Caco-2 (cell line): ENCODE measurements at places on chromosomes 1 and 21.

- DNase-seq: no peak
These were observed 109.0 kb downstream of the ETS2 start for GRCh38 chr21:38914528-38915293.

GRCh38 chr1:207966521-207966920 lies 55.6 kb upstream of the CD34 start:
- DNase-seq: no peak

GRCh38 chr1:201554789-201555592 lies 16.1 kb downstream of the NAV1 start:
- DNase-seq: no peak

GRCh38 chr1:159302095-159302494 lies at the start of gene FCER1A:
TSS of gene FCER1A (plus strand) at chr1:159302336. CDS start at chr1:159302365, 29 bp downstream.
- DNase-seq: no peak

GRCh38 chr21:34061983-34062382 lies 11.4 kb upstream of the MRPS6 start:
- peak; percentile 40 for DNase-seq

DNA sequence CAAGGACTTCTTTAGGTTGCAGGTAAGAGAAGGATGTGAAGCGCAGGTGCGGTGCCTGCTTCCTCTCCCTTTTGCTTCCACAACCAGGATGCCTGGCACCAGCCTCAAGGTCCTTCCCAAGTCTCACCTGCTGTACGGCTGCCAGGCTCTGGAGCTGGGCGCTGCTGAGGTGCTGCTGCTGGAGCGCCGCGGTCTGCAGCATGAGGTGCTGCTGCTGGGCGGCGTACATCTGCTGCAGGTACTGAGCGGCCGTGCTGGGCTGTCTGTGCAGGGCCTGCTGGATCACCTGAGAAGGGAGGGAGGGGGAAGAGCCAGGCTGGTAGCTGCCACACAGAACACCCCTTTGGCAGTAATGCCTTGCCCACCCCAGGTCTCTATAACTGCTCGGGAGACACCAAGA lies 51.3 kb upstream of the A3GALT2 start:
- no peak for DNase-seq

GRCh38 chr1:208238710-208239472 lies 5.3 kb downstream of the PLXNA2 start:
- DNase-seq: peak; percentile 50

DNA sequence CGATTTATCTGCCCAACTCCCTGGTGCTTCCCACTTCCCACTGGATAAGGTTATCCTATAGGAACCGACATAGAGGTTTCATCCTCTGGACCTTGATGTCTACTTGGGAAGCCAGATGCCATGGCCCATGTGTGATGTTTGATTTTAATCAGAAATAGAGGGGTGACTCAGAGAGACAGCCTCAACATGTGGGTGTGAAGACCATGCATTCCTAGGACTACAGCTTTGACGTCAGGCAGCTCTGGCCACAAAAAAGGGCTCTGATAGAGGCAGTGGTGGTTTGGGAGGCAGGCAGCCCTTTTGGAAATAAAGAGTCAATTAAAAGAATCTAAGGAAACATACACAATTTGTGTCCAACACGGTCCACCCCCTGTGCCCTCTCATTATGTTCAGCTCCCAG lies 5.2 kb upstream of the SH2D2A start:
- DNase-seq: no peak

- DNase-seq: no peak
These were observed 29.6 kb downstream of the ZCCHC17 start for GRCh38 chr1:31326461-31326860.
